ENCODE measurements at places on chromosomes 4 and X.

- DNase-seq, result no peak
Observed at GRCh38 chr4:55012363-55013230, 112.8 kb downstream of the KDR start.

GRCh38 chr4:176734461-176734860 lies 58.3 kb downstream of the VEGFC start:
- no peak for DNase-seq

DNA sequence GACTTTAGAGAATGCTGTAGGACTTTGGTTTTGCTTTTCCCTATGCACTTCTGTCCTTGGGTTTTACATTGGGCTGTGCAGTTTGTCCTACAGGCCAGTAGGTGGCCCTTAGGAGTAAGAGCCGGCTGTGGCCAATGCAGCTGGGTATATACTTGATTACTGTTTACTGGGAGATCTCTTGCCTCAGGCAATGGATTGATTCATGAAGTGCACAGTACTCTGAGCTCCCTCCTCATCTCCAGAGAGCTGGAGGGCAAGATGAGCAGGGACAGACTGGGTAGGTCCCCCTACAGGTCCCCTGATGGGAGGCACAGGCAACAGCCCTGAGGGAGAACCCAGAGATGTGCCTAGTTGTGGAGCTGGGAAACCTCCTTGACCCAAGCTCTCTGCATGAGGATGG lies 103.8 kb upstream of the QRFPR start:
- DNase-seq, result peak; percentile 77

DNA sequence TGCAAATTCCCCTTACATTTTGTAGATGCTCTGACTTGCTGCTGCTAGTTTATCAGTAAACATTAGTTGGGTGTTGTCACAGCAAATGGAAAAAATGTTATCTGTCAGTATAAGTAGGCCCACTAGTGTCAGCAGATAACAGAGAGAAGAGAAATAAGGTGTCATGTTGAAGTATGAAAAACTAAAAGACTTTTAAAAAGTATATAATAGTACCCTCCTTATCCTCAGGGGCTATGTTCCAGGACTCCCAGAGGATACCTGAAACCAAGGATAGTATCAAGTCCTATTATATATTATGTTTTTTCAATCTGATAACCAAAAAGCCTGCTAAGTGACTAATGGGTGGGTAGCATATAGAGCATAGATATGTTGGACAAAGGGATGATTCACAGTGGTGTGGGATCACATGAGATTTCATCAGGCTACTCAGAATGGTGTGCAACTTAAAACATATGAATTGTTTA lies 11.6 kb upstream of the BMP2K start:
- peak; percentile 39 for DNase-seq

DNA sequence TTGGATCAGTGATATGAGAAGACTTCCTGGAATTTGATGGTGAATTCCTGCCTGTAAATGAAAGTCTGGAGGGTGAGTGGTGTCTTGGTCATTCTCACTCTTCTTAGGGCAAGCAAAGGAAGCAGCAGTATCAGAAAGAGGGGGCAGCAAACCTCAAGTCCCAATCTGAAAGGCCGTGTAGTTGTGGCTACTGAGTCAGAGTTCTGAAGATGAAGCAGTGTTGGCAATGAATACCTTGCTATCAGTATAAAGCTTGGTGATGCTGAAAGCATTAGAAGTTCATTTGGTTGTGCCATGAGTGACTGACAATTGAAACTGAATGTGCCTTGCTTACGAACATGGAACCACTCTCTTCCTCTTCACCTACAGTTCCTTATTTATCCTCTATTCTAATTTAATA lies 35.0 kb upstream of the GLRA3 start:
- no peak for DNase-seq

GRCh38 chr4:111943796-111944203 lies 201.5 kb upstream of the FAM241A start:
- peak; percentile 81 for DNase-seq

DNA sequence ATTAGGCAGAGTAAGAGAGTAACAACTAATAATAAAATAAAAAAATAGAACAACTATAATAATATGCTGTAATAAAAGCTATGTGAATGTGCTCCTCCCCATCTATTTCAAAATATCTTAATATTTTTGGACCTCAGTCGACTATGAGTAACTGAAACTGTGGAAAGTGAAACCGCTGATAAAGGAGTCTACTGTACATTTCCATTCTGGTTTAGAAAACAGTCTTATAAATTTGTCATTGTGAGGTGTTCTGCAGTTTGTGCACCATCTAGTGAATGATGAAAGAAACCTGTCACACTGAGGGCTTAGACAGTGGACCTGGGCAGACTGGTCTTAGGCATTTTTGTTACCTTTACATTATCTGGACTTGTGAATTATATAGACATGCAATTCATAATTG lies 42.0 kb downstream of the TMEM150C start:
- DNase-seq, result no peak

DNA sequence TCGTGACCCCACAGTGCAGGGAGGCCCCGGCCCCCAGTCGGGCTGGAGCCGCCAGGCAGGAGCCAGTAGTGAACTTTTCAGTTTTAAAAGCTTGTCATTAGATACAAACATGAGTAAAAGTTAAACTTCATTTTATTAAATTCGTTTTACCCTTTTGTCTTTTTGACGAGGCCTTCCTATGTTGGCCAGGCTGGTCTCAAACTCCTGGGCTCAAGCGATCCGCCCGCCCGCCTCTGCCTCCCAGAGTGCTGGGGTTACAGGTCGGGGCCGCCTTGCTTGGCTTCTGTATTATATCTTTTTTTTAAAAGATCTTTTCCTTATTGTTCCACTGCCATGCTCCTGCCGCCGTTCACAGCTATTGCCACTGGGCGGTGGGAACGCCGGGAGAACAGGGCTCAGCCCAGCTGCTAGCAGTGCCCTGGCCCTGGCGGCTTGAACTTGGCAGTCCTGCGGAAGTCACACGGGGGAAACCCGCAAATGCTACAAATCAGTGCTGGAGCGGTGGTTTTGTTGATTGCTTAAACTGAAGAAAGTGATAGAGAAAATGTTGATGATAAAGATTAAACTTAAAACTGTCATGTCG lies 968 bp upstream of the NELFA start:
- DNase-seq, result peak; percentile 79

DNA sequence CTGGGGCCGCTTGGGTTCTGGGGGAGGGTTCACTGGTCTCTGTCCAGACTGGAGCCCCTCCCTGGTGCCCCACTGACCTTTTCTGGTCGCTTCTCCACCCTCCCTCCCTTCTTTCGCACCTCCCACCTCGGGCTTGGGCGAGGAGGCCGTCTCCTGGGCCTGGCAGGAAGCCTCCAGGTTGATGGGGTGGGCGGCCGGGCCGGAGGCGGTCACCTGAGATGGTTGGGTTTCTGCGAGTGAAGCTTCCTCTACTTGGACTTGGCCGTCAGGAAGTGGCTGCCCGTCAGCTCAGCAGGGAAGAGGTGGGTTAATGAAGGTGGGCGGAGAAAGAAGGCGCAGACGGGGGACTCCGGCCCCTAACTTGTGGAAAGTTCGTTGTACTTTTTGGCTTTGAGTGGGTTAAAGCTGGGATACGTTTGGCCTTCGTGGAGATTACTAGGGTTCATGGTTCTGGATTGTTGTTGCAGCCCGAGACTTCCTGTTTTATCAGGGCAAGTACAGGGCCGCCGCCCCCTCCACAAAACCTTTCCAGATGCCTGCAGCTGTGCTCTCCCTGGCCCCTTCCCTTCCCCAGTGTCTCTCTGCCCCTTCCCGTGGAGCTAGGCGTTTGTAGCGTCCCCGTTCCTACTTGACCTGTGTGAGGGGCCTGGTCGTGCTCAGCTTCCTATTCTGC lies 1.2 kb downstream of the AKAP17A start:
- peak; percentile 69 for DNase-seq

GRCh38 chrX:19670321-19670750 lies 155.0 kb upstream of the MAP3K15 start:
- no peak for DNase-seq

DNA sequence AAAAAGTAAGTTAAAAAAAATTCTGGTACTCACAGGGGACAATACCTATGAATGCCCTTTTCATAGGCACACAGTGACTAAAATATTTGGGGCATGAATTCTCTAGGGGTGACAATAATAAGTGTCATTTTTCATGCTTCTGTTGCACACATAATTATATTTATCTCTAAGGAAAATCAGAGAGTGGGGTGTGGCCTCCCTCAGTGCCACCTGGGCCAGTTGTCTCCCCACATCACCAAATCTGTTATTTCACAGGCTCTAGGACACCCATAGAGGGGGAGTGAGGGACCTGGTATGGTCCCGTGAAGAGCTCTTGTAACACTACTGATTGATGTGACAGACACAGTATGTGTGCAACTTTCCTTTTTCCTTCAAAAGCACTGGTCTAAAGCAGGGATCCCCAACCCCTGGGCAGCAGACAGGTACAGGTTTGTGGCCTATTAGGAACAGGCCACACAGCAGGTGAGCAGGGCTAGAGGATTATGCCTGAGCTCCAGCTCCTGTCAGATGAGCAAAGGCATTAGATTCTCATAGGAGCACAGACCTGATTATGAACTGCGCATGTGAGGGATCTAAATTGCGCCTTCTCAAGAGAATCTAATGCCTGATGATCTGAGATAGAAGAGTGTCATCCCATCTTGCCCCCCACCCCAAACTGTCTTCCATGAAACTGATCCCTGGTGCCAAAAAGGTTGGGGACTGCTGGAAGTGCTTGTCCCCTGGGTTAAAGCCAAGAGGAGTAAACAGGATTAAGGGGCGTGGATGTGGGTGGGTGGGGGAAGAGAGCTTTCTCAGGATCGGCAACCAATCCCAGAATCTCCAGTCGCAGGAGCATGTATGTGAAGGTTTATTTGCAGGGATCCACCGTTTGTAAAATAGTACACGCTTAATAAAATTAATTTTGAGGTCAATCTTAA lies 856 bp downstream of the SLC9B1 start:
- peak; percentile 44 for DNase-seq

GRCh38 chr4:47270201-47270888 lies 193.2 kb downstream of the COMMD8 start:
- no peak for DNase-seq

- DNase-seq, result peak; percentile 57
Observed at GRCh38 chr4:182265881-182266280, 22.7 kb downstream of the TENM3 start.

DNA sequence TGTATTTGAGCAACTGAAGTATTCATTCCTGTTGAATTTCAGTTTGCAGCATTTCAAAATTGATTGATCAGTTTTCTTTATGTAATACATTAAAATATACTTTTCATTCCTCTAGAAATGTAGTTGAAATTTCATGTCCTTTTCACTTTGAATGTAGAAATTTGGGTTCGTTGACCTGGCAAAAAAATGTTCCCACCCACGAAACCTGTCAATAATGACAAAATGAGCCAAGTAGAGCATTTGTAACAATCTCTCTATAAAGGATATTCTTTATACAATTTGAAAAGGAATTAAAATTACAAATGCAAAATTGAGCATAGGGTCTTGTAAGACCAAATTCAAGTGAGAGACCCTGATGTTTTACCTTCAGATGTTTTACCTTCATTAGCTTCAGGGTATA lies 283.9 kb downstream of the ANKRD50 start:
- DNase-seq, result no peak

- no peak for DNase-seq
Observed at GRCh38 chr4:75031775-75032174, 98.9 kb downstream of the PARM1 start.

DNA sequence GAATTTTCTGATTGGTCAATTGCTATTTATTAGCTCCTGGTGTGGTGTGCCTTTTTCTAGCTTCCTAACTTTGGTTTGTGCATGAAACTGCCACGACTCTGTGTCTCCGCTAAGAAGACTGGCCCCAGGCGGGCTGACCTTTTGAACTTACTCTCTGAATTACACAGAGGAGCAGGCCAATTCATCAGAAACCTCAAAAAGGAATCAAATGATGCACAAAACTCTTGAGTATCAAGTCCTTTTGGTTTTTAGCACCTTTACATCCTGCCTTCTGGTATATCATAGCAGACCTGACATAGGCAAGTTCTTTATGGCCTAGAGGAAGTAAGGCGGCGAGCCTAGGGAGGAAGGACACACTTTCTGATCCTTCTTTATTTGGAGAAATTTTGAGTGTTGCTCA lies 17.6 kb downstream of the TKTL1 start:
- no peak for DNase-seq

DNA sequence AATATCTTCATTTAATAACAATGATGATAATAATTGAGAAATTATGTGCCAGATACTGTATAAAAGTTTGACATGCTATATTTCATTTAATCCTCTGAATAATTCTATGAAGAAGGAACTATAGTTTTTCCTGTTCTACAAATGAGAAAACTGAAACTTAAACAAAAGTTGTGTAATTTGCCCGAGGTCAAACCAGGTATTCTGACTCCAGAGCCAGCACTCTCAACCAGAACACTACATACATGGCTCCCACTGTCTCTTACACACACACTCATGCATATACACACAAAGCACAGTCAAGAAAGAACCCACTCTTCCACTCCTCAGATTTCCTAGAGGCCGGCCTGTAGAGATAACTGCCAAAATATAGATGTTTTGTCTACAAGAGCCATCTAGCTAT lies 374.0 kb upstream of the EMCN start:
- no peak for DNase-seq

- no peak for DNase-seq
Observed at GRCh38 chr4:122895336-122895995, 26.9 kb downstream of the NUDT6 start.

DNA sequence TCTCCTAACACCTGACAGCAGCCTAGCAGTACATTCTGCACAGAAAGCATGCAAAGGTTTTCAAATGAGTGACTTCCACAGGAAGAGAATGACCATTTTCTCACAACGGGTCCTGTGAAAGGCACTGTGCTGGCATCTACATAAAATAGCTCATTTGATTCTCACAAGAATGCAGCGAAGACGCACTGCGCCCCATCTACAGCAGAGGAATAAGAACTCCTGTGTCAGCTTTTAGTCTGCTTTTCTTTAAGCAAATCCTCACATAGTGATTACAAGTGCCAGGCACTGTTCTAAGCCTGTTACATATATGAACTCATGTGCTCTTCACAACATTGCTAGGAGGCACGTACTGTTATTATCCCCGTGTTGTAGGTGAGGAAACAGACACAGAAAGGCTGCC lies 62.5 kb downstream of the AFAP1 start:
- no peak for DNase-seq

DNA sequence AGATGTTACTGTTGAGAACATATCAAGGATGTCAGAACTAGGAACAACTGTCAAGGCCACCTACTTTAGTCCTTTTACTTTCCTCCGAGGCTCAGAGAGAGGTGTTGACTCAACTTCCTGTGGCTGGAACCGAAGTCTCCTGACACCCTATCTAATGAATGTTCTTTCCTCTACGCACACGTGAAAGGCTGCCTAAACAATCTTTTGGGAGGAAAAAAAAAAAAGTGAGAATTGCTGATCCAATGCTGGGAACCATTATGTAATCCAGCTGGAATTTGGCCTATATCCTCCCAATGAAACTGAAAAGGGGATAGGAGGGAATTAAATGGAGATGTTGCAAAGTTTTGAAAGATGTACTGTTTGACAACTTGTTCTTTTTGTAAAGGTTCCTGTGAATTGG lies 8.3 kb upstream of the MAP7D3 start:
- DNase-seq, result peak; percentile 46
